ENCODE measurements at places on chromosomes 1 and 21.

DNA sequence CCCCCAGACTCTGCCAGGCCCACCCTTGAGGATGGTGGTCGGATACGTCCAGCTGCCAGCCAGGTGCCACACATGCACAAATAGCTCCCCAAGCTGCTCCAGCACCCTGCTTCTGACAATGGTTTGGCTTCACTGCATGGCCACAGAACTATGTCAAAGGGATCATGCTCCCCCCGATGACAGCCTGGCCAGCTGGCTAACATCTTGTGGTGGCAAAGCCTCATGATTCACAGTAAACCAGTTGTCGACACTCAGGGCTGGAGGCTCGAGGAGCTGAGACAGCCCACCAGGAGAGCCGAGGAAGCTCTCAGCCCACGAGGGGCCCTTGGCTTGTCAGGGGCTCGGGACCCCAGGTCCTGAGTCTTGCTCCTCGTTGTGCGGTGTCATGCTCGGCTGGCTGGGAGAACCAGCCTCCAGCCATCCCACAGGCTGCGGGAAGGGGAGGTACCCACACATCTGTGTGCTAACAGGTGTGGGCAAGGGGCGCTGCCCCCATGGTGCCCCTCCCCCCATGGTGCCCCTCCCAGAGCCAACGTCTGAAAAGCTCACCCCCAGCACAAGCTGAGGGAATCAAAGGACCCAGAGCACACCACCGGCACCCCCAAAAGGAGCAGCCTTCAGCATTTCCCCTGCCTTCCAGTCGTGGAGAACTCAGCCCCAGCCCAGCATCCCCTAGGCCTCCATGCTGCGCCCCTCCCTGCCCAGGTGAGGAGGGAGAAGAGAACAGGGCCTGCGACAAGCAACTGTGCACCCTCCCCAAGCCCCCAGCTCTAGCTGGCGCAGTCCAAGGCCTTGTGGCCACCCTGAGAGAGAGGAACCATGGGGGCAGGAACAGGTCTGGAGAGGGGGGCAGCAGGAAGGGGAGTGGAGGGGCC is 41.2 kb downstream of the KIF21B start:
- DNase-seq: no peak

- DNase-seq: peak; percentile 56
Measured at GRCh38 chr1:11648732-11649158, 5.5 kb downstream of the FBXO2 start.

- DNase-seq: no peak
Measured at GRCh38 chr1:24970926-24971875, 41.1 kb upstream of the RUNX3 start.

- DNase-seq: peak; percentile 40
Measured at GRCh38 chr1:18643154-18644012, 12.7 kb downstream of the PAX7 start.

DNA sequence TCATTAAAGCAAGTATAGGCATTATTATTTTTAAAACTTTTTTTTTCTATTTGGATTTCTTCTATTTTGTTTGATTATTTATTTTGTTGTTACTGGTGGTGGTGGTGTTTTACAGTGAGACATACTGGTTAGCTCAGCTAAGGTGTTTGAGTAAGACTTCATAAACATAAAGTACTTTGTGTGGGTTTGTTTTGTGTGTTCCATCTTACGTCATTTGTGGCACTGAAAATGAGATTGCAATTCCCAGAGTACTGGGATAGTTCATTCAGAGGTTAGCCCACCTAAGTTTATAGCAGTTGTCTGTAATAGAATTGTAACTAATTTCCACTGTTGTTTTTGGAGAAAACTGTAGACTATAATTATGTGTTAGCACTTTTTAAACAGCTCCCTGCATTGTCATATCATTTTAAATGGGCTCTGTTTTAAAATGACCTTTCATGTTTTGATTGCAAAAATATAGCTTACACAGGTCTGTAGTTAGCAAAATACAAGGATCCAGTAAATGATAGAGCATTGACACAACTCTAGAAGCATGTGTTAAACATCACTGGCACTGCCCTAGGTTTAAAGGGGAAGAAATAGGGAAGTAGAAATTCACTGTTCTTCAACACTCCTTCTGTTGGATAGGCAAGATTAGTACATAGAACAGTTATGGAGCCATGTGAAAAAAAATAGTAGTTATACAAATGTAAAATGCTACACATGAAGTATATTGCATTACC is 171.7 kb downstream of the NFIA start:
- DNase-seq: peak; percentile 58

DNA sequence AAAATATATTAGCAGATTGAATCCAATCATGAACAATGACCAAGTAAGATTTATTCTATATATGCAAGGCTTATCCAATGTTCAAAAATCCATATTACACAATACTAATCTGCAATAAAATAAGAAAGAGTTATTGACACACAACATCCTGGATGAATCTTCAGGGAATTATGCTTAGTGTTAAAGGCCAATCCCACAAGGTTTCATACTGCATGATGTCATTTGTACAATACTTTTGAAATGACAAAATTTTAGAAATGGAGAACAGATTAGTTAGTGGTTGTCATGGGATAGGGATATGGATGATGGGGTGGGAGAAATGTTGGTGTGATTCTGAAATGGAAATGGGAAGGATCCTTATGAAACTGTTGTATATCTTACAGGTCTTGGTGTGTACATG is 425.7 kb downstream of the SIPA1L2 start:
- no peak for DNase-seq

DNA sequence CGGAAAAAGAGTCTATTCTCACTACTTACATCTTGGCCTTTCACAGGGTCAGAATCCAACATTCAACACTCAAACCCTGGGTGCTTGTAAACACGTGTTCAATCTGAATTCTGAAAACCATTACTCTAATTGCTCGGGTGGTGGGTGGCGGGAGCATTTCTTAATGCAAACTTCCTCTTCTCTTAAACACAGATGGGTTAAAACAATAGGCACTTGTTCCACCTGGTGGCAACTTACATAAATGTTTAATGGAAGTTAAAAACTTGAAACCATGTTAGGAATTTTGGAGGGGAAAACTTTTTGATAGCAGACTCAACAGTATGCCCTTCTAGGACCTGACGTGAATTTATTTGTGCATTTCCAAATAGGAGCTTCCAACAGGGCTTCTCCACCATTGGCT is 23.4 kb upstream of the TDRD10 start:
- DNase-seq: no peak

GRCh38 chr21:36481639-36482038 is 1.7 kb upstream of the CLDN14 start:
- DNase-seq: no peak

- DNase-seq: no peak
Measured at GRCh38 chr1:18283601-18284385, 176.2 kb downstream of the IGSF21 start.

- no peak for DNase-seq
Measured at GRCh38 chr1:5742801-5743200, 249.4 kb downstream of the NPHP4 start.

DNA sequence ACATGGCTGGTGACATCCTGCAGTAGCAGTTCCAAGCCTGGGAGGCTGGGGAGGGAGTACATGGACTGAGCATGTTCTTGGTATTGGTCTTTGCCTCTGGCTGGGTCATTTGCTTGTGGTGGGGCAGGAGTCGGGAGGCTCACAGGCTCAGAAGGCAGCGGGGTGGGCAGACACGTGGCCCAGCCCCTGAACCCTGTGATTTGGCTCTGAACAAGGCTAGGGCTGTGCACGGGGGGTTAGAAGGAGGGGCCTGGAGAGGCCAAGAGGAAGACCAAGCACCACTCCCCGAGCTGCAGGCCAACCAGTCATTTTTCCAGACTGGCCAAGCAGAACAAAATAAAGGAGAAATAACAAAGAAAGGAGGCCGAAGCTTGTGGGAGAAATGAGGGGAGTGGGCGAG is 9.7 kb upstream of the PRELP start:
- DNase-seq: no peak

DNA sequence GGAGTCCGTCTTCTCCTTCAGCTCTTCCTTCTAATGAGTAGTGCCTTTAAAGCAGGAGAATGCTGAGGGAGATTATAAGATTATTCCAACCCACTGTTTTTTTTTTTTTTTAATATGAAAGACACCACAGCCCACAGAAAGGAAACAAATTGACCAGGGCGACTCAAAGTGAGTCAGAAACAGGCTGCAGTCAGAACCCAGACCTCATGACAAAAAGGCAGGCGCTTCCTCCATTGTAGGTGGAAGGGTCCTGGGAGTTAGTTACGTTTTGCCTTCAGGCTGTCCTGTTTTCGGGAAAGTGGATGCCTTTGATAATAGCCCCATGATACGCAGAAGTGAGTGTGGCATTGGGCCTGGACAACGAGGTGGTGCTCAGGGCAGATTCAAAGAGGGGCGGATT is 21.0 kb downstream of the PLXNA2 start:
- DNase-seq: no peak

DNA sequence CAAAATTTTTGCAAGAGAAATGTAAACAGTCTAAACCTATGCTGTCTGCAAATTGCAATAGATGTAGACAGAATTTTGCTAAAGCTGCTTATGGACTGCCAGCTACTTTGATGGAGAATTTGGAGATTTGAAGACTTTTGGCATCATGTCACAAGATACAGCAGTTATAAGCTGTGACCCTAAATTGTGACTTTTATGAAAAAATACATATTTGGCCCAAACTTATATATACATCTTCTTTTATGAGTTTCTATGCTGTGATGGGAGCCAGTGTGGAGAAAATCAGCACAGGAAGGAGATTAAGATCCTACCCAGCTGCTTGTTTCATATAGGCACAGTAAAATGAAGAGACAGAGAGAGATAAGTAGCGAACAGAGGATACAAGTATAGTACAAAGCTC is 1595.4 kb downstream of the PLA2G4A start:
- no peak for DNase-seq

GRCh38 chr1:158728510-158729225 is 8.1 kb upstream of the OR6K3 start:
- no peak for DNase-seq

DNA sequence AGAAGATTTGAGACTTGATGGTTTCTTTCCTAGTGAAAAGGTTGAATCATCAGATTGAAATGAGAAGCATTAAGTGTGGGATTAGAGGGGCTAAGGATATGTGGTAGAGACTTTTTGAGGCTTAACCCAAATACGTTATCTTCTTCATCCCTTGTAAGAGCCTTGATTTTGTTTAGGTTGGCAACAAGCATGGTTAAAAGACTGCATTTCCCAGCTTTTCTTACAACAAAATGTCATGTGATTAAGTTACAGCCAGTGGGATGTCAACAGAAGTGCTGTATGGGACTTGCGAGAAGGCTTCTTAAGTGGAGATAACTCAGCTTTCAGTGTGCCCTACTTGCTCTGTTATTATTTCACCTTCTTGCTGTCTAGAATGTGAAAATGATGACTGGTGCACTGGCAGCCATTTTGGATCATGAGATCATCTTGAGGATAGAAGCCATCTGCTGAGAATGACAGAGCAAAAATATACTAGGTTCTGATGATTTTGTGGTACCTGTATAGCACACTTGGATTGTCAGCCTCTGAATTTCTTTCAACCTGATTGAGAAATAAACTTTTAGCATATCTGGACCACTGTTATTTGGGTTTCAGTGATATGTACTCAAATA is 41.3 kb upstream of the GNG12 start:
- DNase-seq: peak; percentile 32

DNA sequence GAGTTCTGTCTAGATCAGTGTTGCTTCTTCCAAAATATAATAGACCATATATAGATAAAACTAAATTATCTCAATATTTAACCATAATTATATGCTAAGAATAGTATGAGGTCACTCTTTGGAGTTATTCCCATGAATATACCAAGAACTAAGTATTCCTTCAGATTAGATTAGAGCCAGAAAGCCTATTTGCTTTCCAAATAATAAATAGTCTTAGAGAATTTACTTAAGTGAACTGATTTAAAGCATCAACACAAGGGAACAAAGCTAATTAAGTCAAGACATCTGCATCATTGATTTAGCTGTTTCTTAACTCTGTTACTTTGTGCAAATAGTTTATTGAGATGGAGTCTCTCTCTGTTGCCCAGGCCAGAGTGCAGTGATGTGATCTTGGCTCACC is 35.7 kb downstream of the FNBP1L start:
- no peak for DNase-seq

DNA sequence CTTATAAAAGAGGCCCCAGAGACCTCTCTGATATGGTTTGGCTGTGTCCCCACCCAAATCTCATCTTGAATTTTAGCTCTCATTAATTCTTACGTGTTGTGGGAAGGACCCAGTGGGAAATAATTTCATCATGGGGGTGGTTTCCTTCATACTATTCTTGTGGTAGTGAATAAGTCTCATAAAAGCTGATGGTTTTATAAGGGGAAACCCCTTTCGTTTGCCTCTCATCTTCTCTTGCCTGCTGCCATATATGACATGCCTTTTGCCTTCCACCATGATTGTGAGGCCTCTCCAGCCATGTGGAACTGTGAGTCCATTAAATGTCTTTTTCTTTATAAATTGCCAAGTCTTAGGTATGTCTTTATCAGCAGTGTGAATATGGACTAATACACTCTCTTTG is 22.5 kb upstream of the NEK7 start:
- DNase-seq: no peak

DNA sequence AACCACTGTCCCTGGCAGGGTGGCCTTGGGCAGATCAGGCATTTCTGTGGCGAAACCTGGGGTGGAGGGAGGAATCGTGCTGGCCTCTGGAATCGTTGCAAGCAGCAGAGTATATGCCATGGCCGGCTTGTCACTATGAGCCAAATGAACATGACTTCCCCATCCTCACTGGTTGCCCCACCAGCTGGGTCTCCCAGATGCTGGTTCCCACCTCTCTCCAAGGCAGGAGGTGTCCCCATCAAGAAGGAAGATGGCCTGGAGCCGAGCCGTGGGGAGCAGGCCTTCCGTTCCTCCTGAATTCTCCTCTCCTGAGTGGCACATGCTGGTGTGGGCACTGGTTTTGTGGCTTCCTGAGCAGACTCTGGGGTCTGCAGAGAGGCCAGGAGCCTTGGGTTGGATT is 60.2 kb upstream of the ACTRT2 start:
- DNase-seq: no peak

DNA sequence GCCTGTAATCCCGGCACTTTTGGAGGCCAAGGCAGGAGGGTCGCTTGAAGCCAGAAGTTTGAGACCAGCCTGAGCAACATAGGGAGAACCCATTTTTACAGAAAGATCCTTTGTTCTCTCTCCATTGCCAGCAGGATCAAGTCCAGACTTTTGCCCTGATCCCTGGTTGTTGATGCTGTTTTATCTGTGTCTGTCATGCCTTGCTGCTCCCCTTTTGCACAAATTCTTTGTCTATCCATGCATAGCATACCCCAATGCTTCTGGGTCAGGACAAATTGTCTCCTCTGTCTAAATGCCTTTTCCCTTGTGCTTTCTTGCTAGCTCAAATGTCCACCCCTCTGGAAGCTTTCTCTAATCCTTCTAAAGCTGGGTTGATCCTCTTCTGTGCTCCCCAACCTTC is 25.3 kb upstream of the FAAH start:
- DNase-seq: no peak

DNA sequence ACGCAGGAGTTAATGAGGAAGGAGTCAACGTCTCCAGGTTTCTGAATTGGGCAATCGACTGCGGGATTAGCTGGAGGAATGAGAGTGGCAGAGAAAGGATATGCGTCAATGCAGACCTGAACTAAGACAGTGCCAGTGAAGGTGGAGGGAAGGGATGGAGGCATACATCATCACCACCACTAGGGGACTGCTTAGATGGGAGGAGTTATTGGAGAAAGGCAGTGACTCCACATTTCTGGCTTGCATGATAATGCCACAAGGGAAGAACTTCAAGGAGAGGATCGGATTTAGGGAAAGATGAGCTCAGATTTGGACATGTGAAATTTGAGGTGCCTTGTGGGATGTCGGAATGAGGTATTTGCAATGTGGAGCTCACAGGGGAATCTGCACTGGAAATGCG is 17.5 kb downstream of the VASH2 start:
- DNase-seq: peak; percentile 71
